Activated CD8-positive, alpha-beta memory T cell treated with anti-CD3 and anti-CD28 coated beads for 1 hour (primary cell): ENCODE measurements at places on chromosomes 1 and 21.

- no peak for DNase-seq
These were observed 9.0 kb downstream of the ATP8B2 start for GRCh38 chr1:154334079-154335024.

DNA sequence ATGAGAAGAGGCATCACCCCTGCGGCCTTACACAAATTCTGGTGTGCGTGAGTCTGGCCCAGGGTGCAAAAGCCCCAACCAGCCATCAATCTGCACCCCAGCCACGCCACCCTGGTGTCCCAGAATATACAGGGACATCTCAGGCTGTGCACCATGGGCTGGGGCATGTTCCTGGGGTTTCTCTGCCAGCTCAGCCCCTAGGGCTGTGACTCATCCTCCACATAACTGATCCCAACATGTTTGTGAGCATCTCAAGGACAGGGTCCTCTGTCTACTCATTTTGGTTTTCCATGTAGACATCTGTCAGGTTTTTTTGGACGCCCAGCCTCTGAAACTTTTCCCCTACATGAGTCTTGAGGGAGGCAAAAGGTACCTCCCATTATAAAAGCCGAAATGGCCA is 511 bp downstream of the ZNF683 start:
- DNase-seq: no peak

DNA sequence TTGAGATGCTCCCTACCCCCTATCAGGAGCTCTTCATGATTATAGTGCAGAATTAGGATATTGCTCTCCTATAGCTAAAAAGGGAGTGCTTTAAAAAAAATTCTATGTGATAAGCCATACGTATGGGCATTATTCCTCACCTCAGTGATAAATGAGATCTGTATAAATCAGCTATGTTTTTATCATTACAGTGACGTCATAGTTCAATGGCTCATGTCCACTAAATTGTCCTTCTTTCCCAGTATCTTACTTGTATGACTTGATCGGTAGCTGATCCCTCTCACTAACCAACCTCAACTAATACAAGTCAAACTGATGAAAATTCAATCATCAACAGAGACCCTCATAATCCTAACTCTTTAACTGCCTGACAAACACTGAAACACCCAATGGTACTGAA is 93.3 kb downstream of the TBX15 start:
- DNase-seq: no peak

DNA sequence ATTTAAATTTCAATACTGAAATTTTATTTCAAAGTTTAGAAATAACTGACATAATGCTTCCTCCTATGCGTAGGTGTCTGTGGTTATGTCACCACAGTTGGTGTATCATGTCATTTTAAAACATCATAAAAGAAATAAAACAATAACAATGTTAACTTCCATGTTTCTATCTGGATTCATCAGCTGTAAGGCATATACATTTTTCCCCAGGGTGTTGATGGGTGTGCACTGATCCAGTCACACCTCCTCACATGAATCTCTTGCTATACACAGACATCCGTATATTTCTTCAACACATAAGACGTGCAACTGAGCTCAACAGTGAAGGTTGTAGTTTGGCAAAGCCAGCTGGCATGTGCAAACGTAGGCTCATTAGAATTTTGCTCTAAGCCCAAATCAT is 6.2 kb downstream of the KCNA3 start:
- no peak for DNase-seq

- no peak for DNase-seq
These were observed 44.2 kb upstream of the MAB21L3 start for GRCh38 chr1:116066868-116067565.

DNA sequence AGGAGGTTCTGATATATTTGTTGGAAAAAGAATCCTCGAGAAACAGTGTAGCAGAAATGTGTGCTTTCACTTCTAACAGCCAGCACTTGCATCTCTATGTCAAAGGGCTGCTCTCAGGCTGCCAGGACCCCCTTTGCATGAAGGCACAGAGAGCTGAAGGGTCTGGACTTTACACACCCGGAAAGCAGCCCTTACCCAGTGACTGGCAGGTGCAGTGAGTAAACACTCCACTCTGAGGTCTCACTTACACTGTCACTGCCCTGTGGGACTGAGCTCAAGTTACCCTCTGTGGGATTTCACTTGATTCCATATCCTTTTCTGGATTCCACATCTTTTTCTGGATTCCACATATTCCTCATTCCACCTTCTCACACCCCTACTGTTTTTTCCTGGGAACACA is 40.8 kb upstream of the PPP2R5A start:
- DNase-seq: no peak

DNA sequence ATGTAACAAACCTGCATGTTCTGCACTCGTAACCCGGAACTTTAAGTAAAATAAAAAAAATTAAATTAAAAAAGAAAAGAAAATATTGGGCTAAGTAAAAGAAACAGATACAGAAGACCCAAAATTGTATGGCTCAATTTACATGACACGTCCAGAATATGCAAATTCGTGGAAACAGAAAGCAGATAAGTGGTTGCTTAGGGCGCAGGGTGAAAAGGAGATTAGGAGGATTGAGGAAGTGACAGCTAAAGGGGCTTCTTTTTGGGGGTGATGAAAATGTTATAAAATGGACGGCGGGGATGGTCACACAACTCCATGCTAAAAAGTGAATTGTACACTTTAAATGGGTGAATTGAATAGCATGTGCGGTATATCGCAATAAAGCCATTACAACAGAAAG is 27.4 kb upstream of the ZBTB21 start:
- no peak for DNase-seq

GRCh38 chr1:159944623-159945455 is 574 bp downstream of the IGSF9 start:
- no peak for DNase-seq

DNA sequence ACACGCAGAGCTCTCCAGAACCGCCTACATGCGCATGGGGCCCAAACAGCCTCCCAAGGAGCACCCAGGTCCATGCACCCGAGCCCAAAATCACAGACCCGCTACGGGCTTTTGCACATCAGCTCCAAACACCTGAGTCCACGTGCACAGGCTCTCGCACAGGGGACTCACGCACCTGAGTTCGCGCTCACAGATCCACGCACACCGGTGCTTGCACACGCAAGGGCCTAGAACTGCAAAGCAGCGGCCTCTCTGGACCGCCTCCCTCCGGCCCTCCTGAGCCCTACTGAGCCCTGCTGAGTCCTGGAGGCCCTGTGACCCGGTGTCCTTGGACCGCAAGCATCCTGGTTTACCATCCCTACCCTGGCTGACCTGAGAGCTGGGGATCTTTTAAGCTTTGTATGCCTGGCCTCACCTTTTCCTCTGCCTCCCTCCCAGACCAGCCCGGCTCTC is 8.3 kb downstream of the OLIG2 start:
- DNase-seq: no peak

- no peak for DNase-seq
These were observed at the start of gene ARID4B for GRCh38 chr1:235327559-235328270. Gene ARID4B, minus strand, starts transcription at chr1:235328179. Its CDS starts 1,260 bp downstream, at chr1:235326919.

GRCh38 chr1:50060279-50060678 is 36.5 kb upstream of the AGBL4 start:
- DNase-seq: no peak

DNA sequence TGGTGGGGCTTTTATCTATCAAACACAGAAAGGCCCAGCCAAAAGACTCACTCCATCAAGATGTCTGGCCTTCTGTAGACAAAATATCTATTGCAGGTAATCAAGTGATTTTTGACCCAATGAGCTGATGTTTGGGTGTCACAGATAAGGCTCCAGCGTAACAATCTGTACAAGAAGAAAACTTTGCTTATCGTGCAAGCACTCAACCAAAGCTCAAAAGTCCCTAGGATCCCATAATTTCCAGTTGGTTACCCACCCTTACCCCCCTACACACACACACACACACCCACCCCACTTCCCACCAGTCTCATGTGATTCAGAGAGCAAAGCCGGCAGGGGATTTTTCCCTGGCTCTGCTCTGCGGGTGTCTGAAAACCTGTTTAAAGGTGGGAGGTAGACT is 5.8 kb downstream of the ITPKB start:
- no peak for DNase-seq

GRCh38 chr1:23111600-23112535 is 56.8 kb downstream of the LUZP1 start:
- DNase-seq: no peak

- DNase-seq: no peak
These were observed 24.6 kb downstream of the PODN start for GRCh38 chr1:53086491-53087070.

DNA sequence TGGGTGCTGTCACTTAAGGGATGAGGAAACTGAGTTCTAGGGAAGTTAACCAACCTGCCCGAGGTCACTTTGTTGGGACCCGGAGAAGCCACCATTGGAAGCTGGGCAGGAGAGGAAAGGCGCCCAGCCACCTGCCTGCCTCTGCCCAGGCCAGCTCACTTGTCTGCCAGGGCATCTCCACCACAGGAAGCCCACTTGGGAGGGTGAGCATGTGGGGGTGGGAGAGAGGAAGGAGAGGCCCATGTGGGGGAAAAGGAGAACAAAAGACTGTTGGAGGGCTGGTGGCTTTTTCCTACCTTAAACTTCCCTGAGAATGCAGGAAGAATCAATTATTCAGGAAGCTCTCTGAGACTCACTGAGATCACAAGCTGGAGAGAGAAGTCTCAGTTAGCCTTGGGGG is 43.8 kb upstream of the SELENON start:
- DNase-seq: no peak

DNA sequence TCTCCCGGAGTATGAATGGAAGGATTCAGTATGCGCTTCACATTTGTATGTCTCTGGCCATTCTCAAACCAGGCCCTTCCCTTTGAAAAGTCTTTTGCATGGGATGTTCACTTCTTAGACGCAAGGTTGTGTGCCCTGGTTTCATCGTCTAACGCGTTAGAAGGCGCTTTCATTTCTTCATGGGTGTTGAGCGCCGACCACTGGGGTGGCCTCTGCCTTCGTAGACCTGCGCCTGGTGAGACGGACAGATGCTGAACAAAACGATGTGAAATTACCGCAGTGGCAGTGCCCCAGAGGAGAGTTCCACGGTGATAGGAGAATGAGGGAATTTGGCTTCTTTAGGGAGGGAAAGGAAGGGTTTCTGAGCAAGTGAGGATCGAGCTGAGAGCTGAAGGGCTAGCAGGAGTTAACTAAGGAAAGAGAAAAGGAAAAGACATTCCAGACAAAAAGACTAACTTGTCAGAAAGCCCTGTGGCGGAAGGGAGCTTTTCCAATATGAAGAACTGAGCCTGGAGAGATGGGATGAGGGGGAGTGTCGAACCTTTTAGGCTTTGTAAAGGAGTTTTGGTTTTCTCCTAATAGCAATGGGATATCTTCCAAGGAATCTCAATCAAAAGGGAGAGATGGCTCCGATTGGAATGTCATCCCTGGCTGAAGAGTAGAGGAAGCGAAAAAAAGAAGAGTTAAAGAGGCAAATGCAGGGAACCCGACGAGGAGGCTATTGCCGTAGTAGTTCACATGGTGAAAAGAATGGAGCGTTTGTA is 951 bp downstream of the GGPS1 start:
- no peak for DNase-seq

DNA sequence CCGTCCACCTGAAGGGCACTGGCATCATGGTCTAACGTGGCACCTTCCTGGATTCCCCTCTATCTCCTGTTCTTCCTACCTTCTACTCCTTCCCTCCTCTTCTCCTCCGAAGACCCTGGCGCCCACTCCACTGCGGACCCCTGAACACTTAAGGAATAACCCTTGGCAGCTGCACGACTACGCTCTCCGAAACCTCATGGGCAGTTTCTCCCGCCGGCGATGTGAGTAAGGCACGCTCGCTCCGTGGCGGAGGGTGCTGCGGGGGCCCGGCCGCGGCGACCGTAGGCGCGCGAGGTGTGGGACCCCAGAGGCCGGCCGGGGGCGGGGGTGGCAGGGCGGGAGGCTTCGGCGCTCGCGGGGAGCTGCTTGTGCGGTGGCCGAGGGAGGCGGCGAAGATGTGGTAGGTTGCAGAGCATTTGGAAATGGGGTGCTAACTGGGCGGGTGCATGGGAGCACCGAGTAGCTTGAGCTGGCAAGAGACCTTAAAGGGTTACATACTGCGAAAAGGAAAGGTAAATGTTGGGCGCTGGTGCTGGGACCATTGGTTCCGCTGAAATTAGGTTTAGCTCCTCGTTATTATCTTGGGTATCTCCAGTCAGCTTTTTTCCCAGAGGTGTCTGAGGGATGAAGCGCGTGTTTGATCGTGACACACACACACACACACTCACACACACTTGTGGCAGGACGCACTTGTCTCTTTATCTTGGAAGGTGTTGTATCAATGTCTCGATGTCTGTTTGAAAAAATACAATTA is 876 bp downstream of the LRRC7 start:
- DNase-seq: no peak

- no peak for DNase-seq
These were observed 5.5 kb upstream of the SPAG17 start for GRCh38 chr1:118190561-118190960.

- no peak for DNase-seq
These were observed 66.7 kb upstream of the ACOT11 start for GRCh38 chr1:54481201-54481884.

DNA sequence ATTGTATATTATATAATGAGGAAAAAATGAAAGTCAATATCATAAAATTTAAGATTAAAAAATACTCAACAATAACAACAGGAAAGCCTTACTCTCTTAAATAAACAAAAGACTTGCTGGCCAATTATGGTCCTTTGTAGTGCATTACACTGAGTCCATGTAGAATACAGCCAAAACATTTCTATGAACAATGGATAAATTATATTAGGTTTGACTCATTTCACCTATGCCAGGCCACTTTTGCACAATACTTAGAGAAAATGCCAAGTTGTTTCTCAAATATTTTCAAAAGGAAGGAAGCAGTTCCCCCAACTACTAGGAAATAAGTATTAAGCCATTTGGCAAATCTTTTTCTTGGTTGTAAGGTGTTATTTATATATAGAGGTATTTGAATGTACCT is 19.8 kb upstream of the UCK2 start:
- no peak for DNase-seq

GRCh38 chr1:2115702-2116341 is 65.6 kb downstream of the PRKCZ start:
- no peak for DNase-seq

GRCh38 chr1:151213560-151213959 is 15.2 kb downstream of the PIP5K1A start:
- DNase-seq: no peak

GRCh38 chr1:224718470-224719053 is 102.4 kb downstream of the CNIH3 start:
- DNase-seq: no peak

DNA sequence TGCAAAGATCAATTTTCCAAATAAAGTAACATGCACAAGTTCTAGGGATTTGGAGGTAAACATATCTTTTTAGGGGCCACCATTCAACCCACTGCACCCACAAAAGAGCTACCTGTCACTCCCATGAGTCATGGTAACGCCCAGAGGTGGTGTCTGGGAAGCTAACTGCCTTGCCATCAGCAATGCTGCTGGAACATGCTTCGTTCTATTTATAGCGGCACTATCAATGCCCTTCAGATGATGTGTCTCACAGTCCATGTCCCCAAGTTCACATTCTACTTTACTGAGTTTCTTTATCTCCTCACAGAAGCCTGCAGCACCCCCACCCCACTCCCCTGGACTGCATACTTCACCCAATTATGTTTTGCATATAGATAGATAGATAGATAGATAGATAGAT is 95.4 kb downstream of the LPAR3 start:
- no peak for DNase-seq

DNA sequence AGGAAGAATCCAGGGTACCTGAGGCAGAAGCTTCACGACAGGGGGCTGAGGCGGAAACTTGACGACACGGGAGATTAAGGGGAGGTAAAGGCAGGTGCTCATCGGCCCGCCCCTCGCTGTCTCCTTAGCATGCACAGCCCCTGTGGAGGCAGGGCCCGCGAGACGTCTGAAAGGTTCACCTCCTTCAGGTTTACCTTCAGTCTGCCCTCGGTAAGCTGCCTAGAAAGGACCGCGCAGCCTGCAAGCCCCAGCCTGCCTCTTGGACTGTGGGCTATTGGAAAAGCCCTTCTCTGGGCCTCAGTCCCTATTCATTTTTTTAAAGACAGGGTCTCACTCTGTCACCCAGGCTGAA is 28.5 kb downstream of the KNCN start:
- no peak for DNase-seq
